ENCODE measurements at places on chromosomes 6 and 20.
A peak's percentile ranks its signal among the peaks of the same experiment; 100 is the strongest.

- DNase-seq = no peak
Observed at GRCh38 chr20:14264869-14265268, 72.5 kb downstream of the FLRT3 start.

GRCh38 chr6:46054516-46054915 is 38.9 kb upstream of the CLIC5 start:
- no peak for DNase-seq

DNA sequence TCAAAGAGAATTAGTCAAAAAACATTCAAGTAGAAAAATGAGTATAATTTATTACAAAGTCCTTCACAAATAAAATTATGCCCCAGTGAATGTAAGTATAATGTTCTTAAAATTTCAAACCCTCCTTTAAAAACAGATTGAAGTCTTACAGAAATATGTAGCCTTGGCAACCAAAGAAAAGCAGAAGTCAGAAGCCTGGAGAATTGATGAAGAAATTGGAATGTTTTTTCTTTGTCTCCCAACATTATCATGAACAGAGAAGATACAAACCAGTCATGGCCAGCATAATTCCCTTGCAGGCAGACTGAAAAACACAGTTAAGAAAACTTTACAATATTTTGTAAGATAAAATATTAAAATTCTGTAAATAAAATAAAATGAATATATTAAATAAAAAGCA is 221.9 kb downstream of the TBC1D32 start:
- DNase-seq = no peak

- DNase-seq = no peak
Observed at GRCh38 chr6:158413814-158414565, 101.7 kb downstream of the TULP4 start.

DNA sequence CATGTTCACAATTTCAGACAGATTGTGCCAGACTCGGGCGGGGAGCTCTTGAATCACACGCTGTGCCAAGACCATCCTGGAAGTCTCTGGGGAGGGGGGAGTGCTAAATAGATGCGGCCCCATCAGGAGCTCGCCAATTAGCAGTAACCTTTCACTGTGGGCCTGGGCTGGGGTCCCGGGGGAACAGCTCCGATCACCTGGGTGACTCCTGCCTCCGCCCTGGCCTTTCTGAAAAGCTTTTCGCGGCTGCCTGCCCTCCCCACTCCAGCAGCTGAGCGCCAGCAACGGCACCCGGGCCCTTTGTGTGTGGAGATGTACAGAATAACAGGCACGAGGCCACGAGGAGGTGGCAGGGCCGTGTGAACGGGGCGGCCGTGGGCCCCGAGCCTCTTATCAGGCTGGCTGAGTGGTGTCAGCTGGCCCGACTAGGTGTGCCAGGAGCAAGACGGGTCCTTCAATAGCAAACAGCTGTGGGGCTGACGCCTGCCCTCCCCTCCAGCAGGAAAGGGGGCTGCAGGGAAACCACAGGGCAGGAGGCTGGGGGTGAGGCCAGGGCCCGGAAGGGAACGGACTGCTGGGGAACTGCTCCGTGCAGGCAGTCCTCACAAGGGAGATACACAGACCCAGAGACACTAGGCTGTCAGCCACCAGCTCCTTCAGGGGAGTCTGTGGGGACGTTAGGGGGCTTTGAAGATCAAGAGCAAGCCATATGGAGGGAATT is 56.8 kb downstream of the NOL4L start:
- no peak for DNase-seq

GRCh38 chr6:136201732-136202131 is 48.4 kb downstream of the MTFR2 start:
- DNase-seq = no peak

- no peak for DNase-seq
Observed at GRCh38 chr6:163369141-163369540, 45.4 kb upstream of the QKI start.

DNA sequence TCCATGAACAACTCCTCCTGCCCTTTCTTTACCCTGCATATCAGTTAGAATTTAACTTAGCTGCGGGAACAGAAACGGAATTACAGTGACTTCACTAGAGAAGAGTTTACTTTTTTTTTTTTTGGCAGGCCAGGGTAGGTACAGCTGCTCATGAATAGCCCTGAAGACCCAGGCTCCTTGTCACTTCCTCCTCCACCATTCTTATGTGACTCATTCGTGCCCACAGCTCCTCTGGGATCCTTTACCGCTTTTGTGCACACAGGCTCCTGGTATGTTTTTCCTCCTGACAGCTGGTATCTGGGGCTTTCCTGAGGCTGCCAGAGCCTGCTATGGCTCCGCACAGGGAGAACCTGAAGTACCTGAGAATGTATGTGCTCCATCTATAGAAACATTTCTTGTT is 3.9 kb upstream of the KCNS1 start:
- peak; percentile 9 for DNase-seq

GRCh38 chr6:91142154-91142553 is 555.3 kb upstream of the MAP3K7 start:
- no peak for DNase-seq

GRCh38 chr6:159913375-159913774 is 22.6 kb downstream of the MAS1 start:
- DNase-seq = no peak

Data from GF-D8 (cell line).